HCEC 1CT (cell line): ENCODE measurements at places on chromosomes 2 and 18.

DNA sequence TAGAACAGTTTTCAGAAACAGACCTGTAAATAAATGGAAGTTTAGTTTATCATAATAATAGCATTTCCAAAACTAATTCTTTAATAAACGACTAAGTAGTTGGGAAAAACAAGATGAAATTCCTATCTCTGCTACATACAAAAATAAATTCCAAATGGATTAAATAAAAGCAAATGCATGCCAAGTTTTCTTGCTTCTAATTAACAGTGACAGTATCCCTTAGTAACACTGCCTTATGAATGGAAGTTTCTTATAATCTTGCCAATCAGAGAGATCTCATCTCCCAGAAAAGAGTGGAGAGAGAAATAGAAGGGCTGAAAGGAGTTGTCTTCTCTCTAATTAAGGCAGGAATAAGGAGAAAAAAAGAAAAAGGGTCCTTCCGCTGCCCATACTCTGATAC lies 133.9 kb downstream of the GFPT1 start:
- DNase-seq, result peak; percentile 34

DNA sequence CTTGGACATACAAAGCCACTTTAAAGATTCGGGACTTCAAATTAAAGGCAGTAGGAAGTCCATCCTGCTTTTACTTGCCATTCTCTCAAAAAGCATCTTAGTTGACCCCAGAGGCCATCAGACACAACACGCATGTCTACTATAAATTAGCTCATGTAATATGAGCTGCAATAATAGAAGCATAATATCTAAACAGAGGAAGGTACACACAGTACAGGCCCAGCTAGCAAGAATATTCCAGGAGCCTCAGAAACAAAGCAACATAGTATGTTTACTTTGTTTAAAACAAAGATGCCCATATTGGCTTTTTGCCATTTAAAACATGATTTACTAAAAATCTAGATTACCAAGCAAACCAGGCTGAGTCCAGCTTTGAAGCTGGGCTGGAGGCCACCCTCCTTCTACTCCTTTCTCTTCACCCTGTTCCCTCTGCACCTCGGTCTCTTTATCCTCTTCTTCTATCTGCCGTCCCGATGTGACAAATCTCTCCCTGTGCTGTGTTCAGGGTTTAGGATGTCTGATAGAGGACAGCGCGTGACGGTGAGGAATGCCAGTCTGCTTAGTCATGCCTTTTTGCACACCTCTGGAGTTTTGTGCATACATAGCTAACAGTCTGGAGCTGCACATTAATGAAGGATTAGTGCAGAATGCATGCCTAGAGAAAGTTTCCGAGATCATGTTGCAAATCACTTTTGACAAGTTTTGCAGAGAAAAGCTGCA lies 28.2 kb downstream of the DTNA start:
- peak; percentile 11 for DNase-seq

DNA sequence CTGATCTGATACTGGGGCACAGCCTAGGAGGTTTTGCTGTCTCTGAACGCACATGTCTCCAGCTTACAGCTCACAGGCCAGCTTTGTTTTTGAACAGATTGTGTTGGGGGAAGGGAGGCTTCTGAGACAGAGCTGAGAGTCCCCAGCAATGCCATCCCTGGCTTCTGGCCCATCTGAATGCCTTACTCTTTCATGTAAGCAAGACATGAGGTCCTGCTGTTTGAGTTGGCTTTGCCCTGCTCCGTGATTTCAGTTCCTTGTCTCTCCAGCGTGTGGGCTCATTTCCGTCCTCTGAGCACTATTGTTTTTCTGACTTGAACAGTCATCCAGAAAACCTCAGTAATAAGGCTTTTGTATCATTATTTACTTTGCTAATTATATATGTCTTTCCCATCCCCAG lies 194.9 kb upstream of the TNP1 start:
- no peak for DNase-seq

- DNase-seq, result no peak
These were observed 11.0 kb upstream of the CXCR4 start for GRCh38 chr2:136128905-136129304.

DNA sequence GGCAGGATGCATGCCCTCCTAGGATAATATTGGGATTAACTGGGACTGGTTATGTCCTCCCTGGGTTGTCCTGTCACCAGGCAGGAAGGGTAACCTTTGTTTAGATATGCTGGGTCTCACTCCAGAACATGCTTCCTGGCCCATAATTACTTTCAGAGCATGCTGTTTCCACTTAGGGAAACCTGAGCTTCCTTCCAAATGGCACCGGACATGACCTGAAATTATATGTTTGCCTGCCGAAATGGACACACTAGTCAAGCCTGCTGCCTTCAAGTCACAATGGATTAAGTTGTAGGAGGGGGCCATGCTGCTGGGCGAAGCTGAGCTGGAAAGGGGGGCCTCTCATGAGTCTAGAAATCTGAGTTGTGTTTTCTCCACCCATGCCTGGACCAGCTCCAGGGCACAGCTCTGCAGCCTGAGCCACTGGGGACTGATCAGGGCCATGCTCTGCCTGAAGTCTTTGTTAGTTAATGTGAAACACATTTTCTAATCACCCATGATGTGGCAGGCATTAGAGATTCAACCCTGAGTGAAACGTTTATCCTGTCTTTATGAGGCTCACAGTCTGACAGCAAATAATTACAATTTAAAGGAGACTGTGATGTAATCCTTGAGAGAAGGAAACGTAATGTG lies 273.3 kb downstream of the TNS1 start:
- no peak for DNase-seq

- peak; percentile 83 for DNase-seq
These were observed 24.0 kb upstream of the COLEC12 start for GRCh38 chr18:524466-524865.

DNA sequence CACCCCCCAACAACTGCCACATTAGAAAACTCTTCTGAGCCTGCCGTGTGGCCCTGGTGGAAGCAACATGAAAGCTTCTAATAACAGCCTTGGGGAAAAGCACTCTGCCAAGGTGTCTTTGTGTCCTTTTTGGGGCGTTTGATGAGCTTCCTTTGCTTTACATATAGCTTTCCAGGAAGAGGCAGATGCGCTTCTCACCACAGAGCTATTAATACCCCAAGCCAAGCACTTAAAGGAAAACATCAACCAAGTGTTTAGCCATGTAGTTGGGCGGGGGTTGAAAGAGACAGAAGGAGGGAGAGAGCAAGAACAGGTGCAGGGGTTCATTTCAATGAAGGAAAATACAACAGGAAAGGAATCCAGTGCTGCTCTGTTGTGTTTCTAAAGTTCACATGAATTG lies 176.1 kb downstream of the VAPA start:
- DNase-seq, result no peak

DNA sequence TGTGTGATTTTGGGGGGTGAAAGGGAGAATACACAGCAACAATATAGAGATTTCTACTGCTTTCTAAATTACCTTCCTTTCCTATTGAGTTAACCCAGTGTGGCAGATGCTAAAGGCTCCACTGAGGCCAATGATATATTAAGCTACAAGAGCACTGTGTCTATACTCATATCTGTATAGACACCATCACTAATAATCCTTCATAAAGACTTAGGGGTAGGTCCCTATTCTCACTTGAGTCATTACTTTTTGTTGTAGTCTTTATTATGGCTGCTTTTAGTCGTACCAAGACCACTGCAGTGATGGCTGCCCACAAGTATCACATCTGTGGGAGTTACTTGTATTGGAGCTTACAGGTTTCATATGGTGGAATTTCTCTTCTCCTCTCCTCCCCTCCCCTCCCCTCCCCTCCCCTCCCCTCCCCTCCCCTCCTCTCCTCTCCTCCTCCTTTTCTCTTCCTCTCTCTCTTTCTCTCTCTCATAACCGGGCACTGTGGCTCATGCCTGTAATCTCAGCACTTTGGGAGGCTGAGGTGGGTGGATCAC lies 637.6 kb downstream of the ADCYAP1 start:
- no peak for DNase-seq

GRCh38 chr18:48968412-48969215 lies 17.8 kb upstream of the SMAD7 start:
- DNase-seq, result no peak

DNA sequence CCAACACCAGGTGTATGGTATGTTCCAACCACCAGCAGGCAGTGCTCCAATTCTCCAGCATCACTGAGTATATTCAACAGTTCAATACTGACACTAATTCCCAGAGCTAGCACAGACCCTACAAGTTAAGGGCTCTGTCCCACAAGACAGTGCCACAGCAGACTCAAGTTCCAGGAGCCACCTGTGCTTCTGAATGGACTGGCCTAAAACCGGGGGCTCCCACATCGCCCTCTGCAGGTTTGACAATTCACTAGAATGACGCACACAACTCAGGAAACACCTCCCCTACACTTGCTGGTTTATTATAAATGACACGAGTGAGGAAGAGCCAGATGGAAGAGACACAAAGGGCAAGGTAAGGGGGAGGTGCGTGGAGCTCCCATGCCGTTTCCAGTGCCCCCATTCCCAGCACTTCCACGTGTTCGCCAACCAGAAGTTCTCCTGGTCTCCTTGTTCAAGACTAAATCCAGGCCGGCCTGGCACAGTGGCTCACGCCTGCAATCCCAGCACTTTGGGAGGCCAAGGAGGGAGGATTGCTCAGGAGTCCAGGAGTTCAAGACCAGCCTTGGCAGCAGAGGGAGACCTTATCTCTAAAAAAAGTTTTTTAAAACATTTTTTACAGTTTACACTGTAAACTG lies 12.2 kb upstream of the ATP6V1B1 start:
- DNase-seq, result no peak
